ENCODE measurements at places on chromosomes 12 and 14.

- DNase-seq = no peak
These were observed 382.2 kb downstream of the CCER1 start for GRCh38 chr12:90572778-90573177.

- DNase-seq = no peak
These were observed 90.7 kb downstream of the PPFIA2 start for GRCh38 chr12:81668475-81668874.

- no peak for DNase-seq
These were observed 29.7 kb upstream of the DYNC1H1 start for GRCh38 chr14:101934601-101935150.

DNA sequence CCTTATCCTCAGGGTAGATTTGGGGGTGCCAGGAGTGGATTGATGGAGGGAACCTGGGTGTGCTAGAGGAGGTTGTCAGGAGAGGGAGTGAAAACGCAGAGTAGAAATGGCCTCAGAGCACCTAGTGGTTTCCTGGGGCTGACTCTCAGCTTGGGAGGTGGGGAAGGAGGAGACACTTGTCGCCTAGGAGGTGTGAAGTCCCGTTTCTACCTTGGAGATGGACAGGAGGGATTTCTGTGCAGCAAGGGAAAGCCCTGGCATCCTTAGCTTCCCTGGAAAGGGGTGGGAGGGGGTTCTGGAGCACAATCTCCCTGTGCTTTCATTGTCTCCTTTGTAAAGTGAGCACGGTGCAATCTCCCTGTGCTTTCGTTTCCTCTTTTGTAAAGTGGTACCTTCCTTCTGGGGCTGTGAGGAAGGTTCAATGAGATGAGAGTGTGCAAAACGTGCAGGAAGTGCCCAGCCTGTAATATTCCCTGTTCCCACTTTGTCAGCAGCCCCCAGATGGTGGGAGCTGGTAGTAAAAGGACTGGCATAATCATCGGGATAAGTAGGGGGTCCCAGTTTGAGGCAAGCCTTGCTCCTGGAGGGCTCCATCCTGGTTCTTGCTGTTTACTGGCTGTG lies 1.6 kb downstream of the OAS3 start:
- DNase-seq = no peak

- no peak for DNase-seq
These were observed 148.2 kb downstream of the ADGRD1 start for GRCh38 chr12:131101703-131102492.

GRCh38 chr12:58966939-58967338 lies 46.6 kb upstream of the LRIG3 start:
- DNase-seq = no peak

Data from activated naive CD4-positive, alpha-beta T cell (primary cell).